ENCODE measurements at places on chromosomes 16 and 17.

GRCh38 chr17:39757931-39758873, 20.5 kb downstream of the GRB7 start:
- no peak for DNase-seq

DNA sequence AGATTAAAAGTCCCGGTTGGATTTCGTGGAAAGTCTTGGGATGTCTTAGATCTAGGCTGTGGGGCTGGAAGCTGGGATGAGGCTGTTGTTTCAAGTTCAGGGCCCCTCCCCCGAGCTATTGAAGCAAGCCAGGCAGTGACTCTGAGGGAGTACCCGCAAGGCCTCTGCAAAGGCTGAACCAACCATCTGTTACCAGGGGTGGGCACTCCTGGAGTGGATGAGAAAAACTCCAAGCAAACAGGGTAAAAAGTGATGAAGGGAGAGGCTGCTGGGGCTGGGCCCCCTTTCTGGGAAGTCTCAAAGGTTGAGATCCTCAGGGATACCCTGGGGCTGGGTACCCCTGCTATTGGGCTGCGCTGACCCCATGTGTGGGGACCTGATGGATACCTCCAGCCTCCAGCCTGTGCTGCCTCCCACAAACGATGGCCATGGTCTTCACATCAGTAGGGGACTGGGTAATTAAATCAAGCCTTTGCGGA, 82.4 kb upstream of the KIFC3 start:
- no peak for DNase-seq

DNA sequence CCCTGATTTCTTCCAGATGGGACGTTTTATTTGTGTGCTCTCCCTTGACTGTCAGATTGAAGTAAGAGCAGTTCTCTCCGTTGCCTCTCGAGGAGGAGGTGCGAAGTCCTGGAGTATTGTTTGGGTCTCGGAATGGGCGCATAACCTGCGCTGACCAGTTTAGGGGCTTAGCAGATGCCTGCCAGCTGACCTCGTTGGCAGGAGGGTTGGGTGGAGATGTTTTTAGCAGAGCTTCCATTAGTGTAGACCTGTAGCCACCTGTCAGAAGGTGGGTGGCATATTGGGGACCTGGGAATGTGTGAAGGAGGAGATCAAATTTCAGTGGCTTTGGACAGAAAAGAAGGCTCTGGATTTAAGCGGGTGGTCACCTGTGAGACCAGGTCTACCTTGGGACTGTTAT, 3.6 kb downstream of the RASD1 start:
- no peak for DNase-seq

- DNase-seq = no peak
These were observed 7.3 kb downstream of the RGS11 start for GRCh38 chr16:268141-269053.

DNA sequence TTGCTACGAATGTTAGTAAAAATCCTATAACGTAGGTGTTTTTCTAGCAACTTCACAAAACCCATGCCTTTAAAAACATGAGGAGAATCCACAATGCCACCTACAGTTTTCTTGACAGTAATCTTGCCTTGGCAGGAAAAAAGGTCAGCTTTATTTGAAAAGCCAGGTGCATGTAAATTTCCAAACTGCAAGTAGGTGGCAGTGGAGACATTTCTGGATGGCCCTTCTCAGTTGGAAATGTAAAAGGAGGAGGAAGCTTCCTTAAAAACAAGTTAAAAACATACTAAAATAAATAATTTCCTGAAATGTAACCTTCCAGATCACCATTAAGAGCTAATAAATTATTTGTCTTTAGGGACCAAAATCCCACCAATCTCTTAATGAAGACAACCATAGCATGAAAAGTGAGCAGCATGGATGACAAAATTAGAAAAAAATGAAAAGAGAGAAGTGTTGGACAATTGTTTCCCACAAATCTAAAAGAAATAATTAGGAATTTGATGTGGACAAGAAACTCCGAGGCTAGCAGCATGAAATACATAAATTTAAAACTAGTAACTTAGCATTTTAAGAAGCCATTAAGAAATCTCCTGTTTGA, 152.2 kb downstream of the SNX11 start:
- DNase-seq = no peak

DNA sequence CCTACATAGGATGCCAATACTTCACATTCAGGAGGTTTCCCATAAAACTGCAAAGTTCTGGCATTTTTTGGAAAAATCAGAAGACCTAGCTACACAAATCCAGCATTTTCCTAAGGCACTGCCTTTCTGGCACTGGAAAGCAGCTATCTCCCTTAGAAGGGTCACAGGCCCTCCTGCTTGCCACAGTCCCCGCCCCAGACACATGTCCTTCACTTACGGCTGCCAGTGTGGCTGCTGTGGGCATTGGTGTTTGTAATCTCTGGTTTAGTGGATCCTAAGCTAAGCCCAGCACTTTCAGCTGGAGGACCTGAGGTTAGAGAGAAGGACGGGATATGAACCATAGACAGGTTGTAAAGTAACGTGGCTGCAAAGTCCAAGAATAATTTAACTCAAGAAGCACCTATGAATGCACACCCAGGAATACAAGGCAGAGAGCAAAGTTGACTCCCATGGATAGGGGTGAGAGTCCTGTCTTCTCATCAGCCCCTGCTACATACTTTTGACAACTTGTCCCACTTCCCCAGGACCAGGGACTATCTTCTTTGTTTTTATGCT, 100.0 kb downstream of the XYLT1 start:
- DNase-seq = no peak

DNA sequence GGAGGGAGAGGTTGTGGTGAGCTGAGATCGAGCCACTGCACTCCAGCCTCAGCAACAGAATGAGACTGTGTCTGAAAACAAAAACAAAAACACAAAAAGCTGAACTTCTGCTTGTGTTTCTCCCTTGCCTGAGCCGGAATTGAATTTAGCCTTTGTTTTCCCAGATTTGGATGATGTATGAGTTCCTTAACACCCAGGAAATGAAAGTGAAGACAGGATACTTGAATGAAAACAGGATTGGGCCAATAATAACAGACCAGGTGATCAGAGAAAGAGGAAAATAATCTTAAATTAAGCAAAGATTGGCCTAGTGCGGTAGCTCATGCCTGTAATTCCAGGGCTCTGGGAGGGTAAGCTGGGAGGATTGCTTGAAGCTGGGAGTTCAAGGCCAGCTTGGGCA, 1.6 kb upstream of the NUPR1 start:
- DNase-seq = no peak

DNA sequence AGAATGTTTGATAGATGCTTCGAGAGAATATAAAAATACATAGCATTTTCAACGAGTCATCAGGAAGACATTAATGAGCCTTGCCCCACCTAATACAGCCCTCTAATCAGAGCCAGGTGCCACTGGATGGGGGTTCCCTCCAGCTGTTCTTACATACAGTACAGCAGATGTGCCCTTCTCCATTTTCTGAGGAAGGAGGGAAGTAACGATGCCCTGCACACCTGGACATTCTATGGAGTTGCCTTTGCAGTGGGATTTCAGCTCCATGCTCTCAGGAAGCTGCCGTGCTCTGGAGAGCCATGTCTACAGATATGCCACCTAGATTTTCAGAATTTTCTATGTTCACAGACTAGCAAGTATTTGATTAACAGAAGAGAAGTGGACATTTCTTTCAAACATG, 36.3 kb downstream of the CDRT15 start:
- no peak for DNase-seq

- DNase-seq = no peak
These were observed 4.9 kb upstream of the ACTG1 start for GRCh38 chr17:81517339-81518112.

GRCh38 chr17:2090804-2091534, 36.1 kb downstream of the HIC1 start:
- DNase-seq = no peak

DNA sequence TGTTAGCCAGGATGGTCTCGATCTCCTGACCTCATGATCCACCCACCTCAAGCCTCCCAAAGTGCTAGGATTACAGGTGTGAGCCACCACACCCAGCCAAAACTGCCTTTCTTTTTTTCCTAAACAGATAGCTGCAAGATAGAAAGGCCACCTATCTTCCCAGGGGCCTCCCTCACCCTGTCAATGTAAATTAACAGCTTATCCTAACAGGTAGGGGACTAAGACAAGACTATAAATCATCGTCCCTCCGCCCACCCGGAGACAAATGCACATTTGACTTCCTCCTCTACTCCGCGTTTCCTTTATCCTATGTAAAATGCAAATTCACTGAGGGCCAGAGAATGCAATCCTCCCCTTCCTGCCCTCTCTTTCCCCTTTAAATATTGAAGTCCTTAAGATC, 71.4 kb downstream of the MARF1 start:
- DNase-seq = no peak

- peak; percentile 64 for DNase-seq
These were observed 15.1 kb upstream of the SLC52A1 start for GRCh38 chr17:5050278-5050677.

GRCh38 chr17:44044071-44044470, 22.4 kb downstream of the LSM12 start:
- no peak for DNase-seq

DNA sequence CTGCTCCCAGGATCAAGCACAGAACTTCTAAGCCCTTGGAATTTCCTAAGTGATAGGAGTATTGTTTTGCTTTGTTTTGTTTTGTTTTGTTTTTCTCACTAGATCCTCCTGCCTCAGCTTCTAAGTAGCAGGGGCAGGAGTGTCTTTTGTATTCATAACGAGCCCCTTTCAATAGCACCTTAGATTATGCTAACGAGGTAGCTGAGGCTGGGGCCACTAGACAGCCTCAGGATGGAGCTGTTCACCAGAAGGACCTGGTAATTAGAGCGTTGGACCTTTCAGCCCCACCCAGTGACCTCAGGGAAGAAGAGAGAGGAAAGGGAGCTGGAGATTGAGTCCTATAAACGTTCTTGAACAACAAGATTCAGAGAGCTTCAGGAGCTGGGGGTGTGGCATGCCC, 43.6 kb downstream of the IKZF3 start:
- no peak for DNase-seq

DNA sequence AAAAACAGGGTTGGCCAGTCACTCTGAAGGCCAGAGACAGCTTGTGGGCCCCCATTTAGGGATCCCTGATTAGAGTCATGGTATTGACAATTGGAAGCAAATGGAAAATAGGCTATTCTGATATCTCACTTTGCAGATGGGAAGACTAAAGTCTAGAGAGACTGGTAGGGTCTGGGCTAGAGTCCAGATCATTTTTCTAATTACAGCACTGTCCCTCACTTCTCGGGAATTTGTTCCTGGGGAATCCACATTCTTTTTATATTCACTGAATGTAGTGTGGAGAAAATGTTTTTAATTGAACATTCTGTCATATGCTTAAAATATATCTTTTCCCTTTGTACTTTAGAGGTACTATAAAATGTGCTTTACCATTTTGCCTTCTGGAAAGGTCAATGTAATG, 1.1 kb downstream of the KATNIP start:
- no peak for DNase-seq

GRCh38 chr17:36885771-36886377, 51.4 kb upstream of the LHX1 start:
- no peak for DNase-seq

DNA sequence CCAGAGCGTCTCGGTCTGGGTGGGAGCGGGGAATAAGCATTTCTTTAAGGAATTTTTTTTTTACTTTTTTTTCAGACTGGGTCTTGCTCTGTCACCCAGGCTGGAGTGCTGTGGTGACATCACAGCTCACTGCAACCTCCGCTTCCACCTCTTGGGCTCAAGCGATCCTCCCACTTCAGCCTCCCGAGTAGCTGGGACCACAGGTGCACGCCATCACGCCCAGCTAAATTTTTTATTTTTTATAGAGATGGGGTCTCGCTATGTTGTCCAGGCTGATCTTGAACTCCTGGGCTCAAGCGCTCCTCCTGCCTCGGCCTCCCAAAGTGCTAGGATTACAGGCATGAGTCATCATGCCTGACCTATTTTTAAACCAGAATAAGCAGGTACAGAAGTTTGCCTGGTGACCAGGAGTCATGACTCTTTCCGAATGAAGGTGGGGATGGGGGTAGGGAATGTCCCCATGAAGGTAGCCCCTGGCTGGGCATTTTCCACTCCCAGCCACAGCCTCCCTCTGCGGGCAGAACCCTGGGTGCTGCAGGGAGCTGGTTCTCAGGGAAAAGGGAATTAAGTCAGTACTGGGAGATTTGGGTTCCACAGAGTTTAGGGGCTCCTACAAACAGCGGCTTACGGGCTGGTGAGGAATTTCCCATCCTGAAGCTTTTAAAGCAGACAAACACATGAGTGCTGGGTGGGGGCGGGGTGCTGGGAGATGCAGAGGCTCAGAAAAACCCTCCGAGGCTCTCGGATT, 48.3 kb downstream of the TBC1D16 start:
- peak; percentile 24 for DNase-seq

DNA sequence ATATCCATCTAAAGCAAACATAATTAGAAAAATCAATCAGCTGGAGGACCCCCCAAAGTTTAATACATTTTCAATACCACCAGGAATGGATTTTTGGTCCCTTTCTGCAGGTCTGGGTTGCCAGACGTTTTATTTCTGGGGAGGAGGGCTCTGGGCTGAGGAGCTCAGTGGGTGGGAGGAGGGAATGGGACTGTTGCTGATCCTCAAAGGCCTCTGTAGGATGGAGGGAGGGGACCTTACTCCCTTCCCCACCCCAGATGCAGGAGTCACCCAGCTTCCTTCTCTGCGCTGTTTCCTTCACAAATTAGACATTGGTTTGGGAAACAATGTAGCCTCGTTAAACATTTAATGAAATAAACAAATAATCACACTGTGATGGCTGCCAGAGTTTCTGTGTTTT, 6.6 kb downstream of the RND2 start:
- no peak for DNase-seq

- DNase-seq = no peak
These were observed 380.3 kb upstream of the MAF start for GRCh38 chr16:79980650-79981521.

DNA sequence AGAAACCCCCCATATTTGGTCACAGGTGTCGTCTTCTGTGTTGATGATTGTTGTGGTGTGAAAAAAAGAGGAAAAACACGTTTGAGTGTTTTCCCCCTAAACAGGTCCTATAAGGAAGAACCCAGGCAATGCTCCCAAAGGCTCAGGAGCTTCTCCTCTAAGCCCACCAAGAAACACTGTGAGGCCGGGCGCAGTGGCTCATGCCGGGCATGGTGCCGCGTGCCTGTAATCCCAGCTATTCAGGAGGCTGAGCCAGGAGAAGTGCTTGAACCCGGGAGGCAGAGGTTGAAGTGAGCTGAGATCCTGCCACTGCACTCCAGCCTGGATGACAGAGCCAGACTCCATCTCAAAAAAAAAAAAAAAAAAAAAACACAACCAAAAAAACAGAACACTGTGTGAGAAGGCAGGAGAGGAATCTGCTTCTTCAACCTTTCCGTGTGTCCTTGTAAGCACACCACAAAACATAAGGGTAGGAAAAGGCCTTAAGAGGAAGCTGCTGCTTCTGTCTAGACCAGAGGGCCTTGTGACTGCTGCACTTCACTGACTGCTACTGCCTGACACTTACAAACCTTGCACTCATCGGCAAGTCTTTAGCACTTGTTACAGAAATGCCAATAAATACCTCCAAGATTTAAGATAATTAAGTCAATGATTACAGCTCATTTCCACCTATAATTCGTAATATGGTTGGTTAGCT, 9.3 kb downstream of the JPT1 start:
- no peak for DNase-seq

DNA sequence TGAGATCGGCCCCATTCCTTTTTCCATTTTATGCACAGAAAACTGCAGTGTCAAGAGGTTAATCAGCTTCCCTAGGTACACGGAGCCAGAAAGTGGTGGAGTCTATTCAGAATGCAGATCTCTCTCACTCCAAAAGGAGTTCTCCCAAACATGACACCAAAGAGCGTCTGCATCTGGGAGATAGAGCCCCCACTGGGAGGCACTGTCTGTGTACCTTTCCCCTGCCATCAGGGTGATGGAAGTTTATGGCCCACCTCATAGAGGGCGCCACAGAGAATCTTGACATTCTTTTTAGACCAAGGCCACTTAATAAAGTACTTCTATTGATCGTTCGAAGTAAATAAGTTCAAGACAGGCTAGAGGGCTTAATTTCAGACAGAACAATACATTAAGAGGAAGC, 493.7 kb upstream of the ERCC4 start:
- no peak for DNase-seq
